Renal cortical epithelial cell (primary cell): ENCODE measurements at places on chromosomes 12 and 14.
A peak's percentile ranks its signal among the peaks of the same experiment; 100 is the strongest.

DNA sequence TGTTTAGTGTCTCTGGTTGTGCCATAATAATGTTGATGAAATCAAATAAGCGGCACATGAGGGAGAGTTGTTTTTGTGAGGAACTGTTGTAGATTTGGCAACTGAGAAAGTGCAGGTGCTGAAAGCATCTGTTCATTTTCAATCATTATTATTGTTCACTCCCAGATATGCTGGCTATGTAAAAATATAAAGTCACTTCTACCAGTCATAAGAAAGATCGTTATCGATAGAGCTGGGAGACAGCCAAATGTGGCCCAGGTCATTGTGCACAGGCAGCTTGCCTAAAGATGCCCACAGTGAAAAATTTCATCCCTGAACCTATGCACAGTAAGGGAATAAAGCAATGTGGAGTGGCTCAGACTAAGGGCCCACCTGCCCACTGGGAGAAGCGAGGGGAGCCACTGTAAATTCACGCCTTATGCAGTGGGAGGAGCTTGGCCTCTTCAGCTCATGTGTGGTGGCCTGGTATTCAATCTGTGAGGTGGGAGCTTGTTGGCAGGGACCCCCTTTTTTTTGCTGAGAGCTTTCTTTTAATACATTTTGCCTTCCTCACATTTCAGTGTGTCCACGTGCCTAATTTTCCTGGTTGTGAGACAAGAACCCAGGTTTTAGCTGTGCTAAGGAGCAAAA lies 1490.8 kb upstream of the TMEM132C start:
- no peak for DNase-seq

DNA sequence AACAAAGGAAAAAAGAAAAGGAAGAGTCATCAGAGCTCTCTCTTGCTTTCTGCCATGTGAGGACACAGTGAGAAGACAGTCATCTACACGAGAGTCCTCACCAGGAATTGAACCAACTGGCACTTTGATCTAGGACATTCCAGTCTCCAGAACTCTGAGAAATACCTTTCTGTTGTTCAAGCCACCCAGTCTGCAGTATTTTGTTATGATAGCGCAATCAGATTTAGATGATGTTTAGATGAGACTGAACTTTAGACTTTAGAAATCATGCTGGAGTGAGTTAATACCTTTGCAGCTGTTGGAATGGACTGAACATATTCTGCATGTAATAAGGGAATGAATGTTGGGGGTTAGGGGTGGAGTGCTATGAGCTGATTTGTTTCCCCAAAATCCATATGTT lies 28.1 kb upstream of the RAB21 start:
- DNase-seq, result no peak

DNA sequence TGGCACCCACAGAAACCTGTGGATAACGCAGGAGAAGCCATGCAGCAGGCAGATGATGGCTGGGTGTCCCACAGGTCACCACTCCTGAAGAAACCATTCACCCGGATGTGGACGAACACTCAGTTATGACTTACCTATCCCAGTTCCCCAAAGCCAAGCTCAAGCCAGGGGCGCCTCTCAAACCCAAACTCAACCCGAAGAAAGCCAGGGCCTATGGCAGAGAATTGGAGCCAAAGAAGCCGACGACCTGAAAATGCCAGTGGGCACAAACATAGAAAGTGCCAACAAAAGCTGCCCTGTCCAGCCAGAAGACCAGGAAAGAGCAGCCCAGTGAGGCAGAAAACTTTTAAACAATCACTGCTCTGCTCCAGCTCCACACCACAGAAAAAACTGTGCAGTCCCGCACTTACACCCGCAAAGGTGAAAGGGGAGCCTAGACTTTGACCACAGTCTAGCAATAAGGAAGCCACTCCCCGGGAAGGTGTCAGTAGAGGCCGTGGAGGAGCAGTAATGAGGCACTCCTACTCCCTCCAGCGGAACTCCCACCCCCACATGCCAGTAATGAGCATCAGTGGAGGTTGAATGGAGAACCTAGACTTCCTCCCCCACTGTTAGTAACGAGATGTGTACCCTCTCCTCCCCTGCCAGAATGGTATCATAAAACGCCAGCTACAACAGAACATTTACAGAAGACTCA lies 6.0 kb upstream of the ACVRL1 start:
- peak; percentile 64 for DNase-seq

DNA sequence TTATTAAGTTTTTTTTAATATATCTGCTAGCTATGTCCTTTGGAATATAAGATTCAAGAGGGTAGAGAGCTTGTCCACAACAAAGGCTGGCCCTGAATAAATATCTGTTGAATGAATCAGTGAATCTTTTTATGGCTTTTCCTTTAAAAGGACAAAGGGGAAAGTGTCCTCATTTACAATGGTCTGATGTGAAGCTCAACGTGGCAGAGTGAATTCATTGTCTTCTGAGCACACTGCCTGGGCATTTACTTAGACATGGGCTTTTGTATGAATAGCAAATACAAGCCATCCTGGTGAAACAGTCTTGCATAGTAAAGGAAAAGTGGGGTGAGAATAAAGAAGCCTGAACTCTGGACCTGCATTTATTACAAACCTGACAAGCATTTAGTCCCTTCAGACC lies 201.2 kb downstream of the NELL2 start:
- peak; percentile 19 for DNase-seq

DNA sequence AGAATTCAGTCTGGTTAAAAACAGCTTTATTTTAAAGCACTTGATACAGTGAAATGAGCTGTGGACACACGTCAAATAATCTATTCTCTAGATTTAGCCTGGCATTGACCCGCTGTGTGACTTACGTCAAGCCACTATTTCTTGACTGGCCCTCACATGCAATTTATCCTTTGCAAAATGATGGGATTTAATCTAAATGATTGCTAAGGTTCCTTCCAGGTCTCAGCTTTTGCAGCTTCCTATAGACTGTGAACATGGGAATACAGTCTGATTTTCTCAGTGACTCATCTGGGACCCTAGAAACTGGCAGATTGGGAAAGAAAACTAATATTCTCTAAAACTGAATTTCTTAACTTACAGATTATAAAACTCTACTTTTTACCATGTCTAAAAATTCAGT lies 409.1 kb downstream of the RAD51B start:
- DNase-seq, result no peak

GRCh38 chr12:122322501-122322900 lies 56.2 kb upstream of the VPS33A start:
- peak; percentile 42 for DNase-seq

DNA sequence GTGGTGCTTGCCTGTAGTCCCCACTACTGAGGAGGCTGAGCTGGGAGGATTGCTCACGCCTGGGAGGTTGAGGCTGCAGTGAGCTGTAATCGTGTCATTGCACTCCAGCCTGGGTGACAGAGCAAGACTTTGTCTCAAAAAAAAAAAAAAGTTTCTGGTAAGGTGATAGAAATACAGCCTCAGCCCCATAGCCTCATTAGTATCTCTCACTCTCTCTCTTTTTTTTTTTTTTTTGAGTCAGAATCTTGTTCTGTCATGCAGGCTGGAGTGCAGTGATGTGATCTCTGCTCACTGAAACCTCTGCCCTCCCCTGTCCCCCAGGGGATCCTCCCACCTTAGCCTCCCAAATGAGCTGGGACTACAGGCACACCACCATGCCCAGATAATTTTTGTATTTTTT lies 19.2 kb downstream of the MTHFD1 start:
- no peak for DNase-seq

DNA sequence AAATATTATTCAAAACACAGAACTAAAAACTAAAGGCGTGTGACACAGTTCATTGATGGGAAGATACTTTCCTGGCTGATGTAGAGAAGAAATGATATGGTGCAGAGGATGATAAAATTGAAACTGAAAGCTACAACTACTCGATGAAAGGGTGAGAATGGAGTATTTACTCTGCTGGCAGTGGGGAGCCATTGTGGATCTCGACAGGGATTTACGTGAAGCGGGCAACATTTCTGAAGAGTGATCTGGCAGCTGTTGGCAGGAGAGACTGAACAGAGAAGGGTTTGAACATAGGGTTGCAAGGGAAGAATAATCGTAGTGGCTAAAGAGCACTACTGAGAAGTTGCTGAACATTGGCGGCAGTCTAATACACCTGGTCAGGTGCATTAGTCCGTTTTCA lies 464.9 kb downstream of the PDZRN4 start:
- no peak for DNase-seq

DNA sequence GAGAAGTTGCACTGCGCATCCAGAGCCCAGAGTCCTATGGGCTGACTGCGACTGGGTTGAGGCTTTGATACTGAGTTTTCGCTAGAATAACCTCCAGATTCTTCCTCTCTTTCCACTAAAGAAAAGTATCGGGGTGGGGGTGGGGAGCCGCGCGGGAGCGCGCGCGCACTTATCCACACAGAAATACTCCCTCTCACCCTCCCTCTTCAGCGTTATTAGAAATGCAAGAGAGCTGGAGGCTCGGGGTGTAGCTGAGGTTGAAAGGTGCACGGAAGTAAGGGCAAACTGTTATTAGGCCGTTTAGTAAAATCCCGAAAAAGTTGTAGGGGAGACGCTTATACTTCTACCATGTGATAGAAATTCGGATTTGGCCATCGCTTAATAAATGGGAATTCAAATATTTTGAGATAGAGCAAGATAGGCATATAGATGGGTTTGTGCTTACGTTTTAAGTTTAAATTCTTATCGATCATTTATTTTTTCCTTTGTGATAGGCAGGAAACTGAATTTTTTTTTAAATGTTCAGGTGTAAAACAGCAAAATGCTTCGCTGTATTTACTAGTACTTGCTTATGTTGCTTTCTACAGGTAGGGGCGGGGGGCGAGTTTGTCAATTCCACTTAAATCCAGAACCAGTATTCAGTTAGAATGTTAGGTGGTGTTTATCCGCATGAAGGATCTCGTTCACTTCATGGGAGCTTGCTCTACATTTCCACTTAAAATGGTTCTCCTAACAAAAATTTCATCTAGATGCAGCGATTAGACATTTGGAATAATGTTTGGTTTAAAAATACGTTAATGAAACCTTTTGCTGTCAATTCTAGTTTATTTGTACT lies 1.1 kb downstream of the ARHGAP5 start:
- DNase-seq, result peak; percentile 39

GRCh38 chr12:97005174-97005573 lies 98.1 kb downstream of the NEDD1 start:
- DNase-seq, result no peak

- no peak for DNase-seq
Observed at GRCh38 chr12:44026046-44026445, 190.2 kb downstream of the TMEM117 start.

GRCh38 chr14:53368711-53369201 lies 215.6 kb upstream of the DDHD1 start:
- DNase-seq, result peak; percentile 59

- peak; percentile 89 for DNase-seq
Observed at GRCh38 chr14:99579903-99580571, 24.0 kb downstream of the CCDC85C start.

DNA sequence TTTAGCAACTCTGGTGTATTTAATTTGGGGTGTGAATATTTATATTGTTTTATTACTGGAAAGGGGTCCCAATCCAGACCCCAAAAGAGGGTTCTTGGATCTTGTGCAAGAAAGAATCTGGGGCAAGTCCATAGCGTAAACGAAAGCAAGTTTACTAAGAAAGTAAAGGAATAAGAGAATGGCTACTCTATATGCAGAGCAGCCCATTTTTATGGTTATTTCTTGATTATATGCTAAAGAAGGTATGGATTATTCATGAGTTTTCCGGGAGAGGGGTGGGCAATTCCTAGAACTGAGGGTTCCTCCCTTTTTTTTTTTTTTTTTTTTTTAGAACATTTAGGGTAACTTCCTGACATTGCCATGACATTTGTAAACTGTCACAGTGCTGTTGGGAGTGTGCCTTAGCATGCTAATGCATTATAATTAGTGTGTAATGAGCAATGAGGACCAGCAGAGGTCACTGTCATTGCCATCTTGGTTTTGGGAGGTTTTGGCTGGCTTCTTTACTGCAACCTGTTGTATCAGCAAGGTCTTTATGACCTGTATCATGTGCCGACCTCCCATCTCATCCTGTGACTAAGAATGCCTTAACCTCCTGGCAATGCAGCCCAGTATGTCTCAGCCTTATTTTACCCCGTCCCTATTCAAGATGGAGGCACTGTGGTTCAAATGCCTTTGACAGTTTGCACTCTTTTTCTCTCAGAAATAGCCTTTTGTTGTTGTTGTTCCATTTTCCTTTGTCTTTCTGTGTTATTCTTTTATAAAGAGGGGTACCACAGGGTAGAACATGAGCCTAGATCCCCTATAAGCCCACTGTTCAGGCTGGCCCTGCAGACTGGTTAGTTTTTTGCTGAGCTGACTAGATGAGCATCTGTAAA lies 75.5 kb upstream of the DCD start:
- DNase-seq, result no peak

DNA sequence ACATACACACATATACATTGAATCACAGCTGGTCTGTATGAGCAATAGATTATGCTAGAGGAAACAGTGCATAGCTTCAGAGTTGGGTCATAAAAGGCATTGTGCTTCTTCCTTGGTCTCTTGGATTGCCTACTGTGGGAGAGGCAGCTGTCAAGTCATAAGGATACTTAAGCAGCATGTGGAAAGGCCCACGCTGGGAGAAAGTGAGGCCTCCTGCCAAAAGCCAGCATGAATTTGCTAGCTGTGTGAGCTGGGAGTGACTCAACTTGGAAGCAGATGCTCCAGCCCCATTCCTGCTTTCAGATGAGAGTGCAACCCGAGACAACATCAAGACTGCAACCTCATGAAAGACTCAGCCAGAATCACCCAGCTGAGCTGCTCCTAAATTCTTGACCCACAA lies 311.9 kb upstream of the TBX3 start:
- no peak for DNase-seq

- peak; percentile 9 for DNase-seq
Observed at GRCh38 chr14:50762001-50762930, 68.7 kb downstream of the NIN start.

- peak; percentile 99 for DNase-seq
Observed at GRCh38 chr14:61524211-61524806, 171.0 kb upstream of the HIF1A start.

GRCh38 chr12:62264706-62265105 lies 4.5 kb downstream of the USP15 start:
- no peak for DNase-seq

DNA sequence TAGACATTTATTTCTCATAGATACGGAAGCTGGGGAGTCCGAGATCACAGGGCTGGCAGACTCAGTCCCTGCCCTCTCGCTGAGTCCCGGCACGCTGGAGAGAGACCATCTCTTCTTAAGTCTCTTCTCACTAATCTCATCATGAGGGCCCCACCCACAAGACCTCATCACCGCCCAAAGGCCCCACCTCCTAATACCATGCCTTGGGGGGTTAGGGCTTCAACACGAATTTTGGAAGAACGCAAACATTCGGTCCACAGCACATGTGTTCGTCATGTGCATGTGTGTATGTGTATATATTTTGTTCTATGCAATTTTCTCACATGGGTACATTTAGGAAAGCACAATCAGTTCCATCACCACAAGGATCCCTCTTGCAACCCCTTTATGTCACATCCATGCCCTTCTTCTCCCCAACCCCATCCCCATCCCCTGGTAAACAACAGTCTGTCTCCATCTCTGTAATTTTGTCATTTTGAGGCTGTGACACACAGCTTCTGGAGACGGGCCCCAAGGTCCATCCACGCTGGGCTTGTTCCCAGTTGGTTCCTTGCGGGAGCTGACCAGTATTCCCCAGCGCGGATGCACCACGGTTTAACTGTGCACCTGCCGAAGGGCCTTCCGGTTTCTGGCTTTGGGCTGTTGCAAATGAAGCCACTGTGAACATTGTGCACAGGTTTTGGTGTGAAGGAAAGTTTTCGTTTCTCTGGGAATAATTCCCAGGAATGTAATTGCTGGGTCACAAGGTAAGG lies 317.5 kb upstream of the DIO3 start:
- DNase-seq, result no peak

GRCh38 chr12:74514098-74514872 lies 23.4 kb upstream of the ATXN7L3B start:
- no peak for DNase-seq

- DNase-seq, result no peak
Observed at GRCh38 chr14:69573205-69573830, 1.4 kb downstream of the CCDC177 start.

- no peak for DNase-seq
Observed at GRCh38 chr12:105476616-105477015, 146.1 kb downstream of the C12orf75 start.
